HuH-7.5 (cell line): ENCODE measurements at places on chromosomes 13 and 19.

- DNase-seq: no peak
Measured at GRCh38 chr13:29020314-29020713, 200.2 kb downstream of the MTUS2 start.

- DNase-seq: no peak
Measured at GRCh38 chr13:30404207-30404606, 18.1 kb upstream of the UBE2L5 start.

- DNase-seq: no peak
Measured at GRCh38 chr19:4991538-4991937, 22.6 kb downstream of the KDM4B start.

GRCh38 chr13:109700176-109700575 is 86.2 kb downstream of the IRS2 start:
- no peak for DNase-seq

- no peak for DNase-seq
Measured at GRCh38 chr19:29532956-29533355, 7.2 kb downstream of the VSTM2B start.

DNA sequence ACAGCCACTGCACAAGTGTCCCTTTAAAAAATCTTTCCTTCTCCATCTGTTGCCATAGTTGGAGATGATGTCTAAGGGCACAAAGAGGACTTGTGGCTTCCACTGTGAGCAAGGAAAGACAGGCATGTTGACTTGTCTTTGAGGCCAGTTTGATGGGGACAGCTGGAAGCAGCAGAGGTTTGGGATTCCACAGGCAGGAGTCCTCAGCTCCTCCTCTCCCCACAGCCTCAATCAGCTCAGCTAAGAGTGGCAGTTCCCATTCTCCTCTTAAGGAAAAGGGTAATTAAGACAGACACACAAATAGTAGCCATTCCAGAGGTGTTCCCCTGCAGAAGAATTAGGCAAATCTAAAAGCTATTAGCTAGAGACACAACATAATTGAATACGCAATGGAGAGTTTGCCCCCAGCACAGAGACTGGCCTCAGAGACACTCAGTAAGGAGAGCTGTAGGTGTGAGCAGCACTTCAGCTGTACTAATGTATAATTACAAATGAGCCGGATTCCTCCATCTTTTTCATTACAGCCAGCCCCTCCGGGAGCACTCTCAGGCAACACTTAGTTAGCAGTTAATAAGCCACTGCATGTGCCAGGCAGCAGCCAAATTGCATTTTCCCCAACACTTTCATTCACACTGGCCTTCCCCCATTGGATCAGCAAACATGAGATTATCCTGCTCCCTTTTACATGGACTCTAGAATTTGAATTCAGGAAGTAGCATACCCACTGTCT is 434.0 kb downstream of the FOXO1 start:
- DNase-seq: no peak

DNA sequence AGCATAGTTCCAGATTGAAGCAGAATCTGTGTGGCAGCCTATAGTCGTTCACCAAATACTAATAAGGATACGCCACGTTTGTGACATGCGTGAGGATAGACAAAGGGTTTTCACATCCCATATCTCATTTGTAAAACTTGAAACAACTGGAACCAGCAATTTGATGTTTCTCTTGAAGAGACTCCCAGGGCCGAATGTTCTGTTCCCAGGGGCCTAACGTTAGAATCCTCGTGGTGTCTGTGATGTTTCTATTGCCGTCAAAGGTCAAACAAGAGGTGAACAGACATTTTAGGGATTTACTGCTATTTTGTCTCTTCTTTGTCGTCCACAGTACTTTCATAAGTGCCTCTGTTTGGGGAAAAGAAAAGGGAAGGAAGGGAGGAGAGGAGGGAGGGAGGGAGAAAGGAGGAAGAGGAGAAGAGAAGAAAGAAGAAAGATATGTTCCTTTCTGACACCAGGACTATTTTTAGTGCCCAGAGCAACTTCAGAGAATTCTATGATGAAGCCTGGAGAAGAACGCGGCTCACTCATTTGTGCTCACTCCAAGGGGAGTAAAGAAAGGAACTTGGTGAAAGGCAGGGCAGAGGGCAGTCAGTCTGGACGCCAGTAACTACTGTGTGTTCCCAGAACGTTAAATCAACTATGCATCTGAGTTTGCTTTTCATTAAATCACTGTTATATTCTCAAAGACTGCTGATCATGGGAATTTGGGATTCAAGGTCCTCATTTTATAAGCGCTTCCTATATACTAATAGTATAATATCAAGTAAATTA is 154.5 kb downstream of the DCT start:
- no peak for DNase-seq

- DNase-seq: no peak
Measured at GRCh38 chr13:34127523-34127922, 309.6 kb downstream of the RFC3 start.

DNA sequence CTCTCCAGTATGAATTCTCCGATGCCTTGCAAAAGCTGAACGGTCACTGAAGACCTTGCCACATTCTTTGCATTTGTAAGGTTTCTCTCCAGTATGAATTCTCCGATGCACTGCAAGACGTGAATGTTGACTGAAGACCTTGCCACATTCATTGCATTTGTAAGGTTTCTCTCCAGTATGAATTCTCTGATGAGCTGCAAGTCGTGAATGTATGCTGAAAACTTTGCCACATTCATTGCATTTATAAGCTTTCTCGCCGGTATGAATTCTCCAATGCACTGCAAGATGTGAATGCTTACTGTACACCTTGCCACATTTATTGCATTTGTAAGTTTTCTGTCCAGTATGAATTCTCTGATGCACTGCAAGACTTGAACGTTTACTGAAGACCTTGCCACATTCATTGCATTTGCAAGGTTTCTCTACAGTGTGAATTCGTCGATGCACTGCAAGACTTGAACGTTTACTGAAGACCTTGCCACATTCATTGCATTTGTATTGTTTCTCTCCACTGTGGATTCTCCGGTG is 20.0 kb upstream of the ZNF841 start:
- no peak for DNase-seq
